ENCODE measurements at places on chromosomes 7 and 10.

GRCh38 chr10:92640107-92640506 is 47.2 kb downstream of the KIF11 start:
- DNase-seq, result no peak

DNA sequence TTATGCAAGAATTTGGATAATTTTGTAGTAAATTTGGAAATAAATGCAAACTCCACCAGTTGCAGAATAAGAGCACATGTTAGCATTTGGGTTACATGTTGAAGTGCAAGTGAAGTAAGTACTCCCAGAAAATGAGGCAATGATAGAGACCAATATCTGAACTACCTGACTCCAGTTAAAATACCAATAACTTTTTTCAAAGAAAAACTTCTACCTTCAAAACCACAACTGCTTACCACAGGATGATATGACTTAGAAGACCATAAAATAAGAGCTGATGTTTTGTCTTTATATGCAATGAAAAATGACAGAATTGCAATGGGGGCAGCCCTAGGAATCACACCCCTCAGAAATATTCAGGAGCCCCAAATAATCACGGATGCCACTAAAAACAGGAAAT is 561.6 kb upstream of the TEX47 start:
- DNase-seq, result no peak

GRCh38 chr10:4051641-4052151 is 266.7 kb upstream of the KLF6 start:
- no peak for DNase-seq

DNA sequence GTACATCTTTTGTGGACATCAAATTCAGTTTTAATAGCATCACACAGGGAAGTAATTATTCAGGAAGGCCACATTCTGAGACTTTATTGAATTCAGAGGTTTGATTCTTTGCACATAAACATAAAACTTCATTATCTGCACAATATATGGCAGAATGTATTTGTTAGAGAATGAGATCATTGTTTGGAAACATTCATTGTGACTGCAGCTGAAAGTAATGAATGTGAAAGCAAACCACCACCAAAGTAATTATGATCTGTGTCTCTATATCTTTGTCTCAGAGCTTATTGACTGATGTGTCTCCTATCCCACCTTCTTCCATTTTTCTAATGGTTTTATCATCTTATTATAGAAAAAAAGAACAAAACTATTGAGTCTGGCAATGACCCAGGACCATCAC is 340.9 kb upstream of the PCDH15 start:
- no peak for DNase-seq

- DNase-seq, result no peak
Observed at GRCh38 chr10:108439397-108439796, 1274.9 kb upstream of the SORCS1 start.

DNA sequence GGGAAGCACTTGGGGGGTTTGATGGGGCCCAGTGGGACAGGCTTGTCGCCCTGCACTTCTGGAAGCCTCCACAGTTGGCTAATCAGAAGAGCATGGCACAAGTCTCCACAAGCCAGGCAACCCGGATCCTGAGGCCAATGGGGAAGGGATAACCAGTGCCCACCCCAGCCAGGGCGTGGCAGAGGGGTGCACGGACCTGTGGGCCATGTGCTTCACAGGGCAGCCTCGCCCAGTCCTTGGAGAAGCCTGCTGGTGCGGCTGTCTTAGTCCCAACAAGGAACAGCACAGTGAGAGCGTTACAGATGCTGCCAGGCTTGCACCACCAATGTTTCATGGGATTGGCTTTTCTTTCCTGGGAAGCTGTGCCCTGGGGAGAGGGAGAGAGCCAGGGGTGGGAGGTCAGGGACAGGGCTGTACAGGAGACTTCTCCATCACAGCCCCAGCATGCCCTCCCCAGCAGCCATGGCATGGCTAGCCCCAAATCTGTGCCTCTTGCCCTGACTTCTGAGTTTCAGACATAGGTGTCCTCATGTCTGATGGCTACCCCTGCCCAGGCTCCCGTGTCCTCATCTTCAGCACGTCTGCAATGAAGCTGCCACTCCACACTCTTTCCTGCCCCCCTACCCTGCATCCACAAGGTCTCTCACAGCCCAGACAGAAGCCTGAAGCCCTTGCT is 116.0 kb downstream of the PTPN20 start:
- DNase-seq, result peak; percentile 41

DNA sequence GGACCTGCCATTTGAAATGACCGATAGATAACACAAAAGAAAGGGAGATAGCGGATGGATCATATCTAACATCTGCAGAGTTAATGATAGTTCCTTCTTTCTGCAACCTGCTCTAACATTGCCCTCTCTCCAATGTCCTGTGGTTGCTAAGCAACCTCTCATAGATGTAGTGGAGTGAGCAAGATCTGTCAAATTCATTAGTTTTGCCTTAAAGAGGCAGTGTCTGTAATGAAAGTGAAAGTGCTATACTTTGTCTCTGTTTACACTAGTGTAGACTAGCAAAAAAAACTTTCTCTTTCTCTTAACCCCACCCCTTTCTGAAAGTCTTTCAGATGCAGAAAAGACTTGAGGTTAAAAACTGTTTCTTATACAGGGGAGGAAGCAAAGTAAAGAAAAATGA is 1196.9 kb downstream of the SORCS3 start:
- no peak for DNase-seq

GRCh38 chr7:129773328-129773731 is 161.8 kb downstream of the NRF1 start:
- DNase-seq, result no peak

DNA sequence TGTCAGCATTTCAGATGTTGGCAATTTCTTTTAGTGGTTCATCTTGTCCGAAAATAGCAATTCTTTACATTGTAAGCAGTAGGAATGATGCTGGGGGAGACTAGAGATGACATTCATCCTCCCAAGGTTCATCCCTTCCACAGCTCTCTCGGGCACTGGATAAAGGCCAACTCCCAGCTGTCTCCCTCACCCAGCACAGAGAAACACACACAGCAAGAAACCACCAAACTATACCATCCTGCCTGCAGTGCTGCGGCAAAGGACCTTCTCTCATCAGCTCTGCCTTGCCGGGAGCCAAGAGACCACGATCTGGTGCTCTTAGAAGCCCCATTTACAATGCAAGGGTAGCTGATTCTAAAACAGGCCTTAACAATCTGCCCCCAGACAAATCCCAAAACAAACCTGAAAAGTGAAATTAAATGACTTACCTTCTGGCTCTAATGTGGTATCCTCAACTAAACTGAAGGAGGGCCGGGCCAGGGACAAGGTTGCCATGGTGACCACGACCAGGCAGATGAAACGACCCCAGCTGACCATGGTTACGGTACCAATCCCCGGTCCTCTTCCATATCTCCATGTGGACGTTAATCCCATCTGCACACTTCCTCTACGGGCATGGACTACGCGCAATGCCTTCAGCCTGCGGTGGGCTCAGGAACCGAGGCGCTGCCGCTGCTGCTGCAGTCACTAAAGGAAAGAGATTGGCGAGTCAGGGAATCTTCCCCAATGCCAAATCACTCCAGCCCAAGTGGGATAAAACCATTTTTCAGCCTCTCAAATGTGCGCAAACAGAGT is 4.8 kb downstream of the FGFR2 start:
- DNase-seq, result no peak

- no peak for DNase-seq
Observed at GRCh38 chr7:129843365-129843898, 109.3 kb downstream of the UBE2H start.

- DNase-seq, result peak; percentile 58
Observed at GRCh38 chr10:100436255-100436654, 26.6 kb upstream of the WNT8B start.

DNA sequence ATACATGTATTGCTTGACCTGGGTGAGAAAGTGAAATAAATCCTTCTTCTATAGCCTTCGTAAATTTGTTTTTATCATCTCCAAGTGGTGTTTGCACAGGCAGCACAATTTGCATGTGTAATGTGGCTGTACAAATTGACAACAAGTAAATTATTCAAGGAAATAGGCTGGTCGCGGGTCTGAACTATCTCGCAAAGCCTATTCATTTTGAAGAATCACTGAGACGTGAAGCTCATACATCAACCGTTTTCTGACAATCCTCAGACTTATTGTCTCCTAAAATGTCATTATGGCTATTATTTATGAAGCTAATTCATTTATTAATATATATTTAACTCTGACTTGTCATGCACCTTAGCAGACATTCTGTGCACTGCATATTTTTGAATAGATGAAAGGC is 16.2 kb upstream of the FAM204A start:
- DNase-seq, result no peak

DNA sequence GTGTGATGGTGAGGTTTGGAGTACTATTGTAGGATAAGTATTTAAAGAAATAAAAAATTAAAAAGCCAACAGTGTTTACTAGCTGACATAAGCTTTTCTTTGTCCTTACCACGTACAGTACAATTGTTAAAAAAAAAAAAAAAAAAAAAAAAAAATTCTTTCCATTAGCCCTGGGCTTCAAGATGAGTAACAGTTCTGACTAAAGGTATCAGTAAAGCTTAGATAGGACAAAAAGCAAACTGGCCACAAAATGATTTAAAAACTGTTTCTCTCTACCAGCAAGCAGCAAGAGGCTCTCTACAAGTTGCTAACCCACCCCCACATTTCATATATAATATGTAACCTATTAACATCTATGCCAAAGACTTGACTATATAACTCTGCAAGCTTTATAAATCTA is 17.5 kb downstream of the HYCC1 start:
- DNase-seq, result no peak

DNA sequence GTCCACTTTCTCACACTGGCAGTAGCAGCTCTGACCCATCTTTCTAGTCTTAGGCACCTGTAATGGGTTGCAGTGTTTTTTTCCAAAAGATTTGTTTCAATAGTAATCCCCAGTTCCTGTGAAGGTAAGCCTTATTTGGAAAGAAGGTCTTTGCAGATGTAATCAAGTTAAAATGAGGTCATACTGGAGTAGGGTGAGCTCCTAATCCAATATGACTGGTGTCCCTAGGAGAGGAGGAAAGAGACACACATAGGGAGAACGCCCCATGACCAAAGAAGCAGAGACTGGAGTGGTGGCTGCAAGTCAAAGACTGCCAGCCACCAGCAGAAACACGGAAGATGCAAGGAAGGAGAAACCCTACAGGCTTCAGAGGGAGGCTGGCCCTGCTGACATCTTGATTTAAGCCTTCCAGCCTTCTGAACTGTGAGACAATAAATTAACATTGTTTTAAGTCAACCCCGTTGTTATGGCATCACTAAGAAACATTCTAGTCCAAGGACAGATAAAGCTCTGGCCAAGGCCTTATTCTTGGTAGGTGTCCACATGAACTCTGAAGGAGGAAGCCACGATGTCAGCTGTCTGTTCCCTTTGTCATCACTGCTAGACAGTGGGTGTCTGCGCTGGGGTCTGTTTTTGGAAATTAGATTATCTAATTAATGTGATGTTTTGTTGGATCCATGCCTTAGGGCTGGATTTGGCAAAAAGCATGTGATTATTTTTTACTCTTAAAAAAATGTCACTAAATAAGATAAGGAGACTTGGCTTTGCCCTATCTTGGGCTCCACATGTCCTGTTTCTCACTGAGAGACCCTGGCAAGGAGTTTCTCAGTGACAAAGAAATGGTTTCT is 214.9 kb downstream of the KCNMA1 start:
- DNase-seq, result no peak

- no peak for DNase-seq
Observed at GRCh38 chr10:96705134-96705533, 15.2 kb downstream of the PIK3AP1 start.

GRCh38 chr10:30755441-30755953 is 125.9 kb upstream of the LYZL2 start:
- DNase-seq, result no peak

DNA sequence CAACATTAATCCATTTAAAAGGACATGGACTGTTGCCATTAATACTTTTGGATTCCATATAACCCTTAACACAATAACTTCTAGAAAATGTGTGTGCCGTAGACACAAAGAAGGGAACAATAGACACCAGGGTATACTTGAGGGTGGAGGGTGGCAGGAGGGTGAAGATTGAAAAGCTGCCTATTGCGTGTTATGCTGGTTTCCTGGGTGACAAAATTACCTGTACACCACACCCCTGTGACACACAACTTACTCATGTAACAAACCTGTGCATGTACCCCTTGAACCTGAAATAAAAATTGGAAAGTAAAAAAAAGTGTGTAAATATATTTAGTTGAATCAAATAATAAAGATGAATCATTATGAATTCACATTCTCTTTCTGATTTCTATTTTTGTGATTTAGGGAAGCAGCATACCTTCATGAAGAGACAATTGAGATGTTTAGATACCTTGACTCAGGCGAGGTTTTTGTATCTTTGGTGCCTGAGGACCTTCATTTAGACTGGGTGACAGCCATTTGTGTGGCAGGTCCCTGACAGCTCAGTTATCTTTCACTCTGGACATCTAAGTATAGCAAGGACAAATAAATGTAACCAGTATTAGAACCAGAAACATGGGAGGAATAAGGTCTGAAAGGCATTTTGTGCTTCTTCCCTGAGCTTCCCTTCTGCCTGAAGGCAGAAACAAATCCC is 28.7 kb downstream of the GIMAP8 start:
- no peak for DNase-seq

DNA sequence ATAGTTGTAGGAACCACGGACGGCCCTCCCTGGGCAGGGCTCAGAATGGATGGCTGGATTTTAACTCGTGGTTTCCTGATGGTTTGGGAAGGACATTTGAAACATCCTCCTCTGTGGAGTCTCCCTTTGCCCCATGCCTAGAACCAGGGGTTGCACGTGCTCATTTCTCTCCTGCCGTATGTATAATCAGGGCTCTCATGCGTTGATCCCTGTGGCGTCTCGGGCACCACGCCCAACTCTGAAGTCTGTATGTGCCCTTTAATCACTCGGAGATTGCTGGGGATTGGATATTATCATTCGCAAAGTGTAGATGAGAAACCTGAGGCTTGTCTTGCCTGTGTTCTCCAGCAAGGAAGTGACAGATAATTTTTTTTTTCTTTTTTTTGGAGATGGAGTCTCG is 257.1 kb downstream of the CAMK1D start:
- DNase-seq, result no peak

DNA sequence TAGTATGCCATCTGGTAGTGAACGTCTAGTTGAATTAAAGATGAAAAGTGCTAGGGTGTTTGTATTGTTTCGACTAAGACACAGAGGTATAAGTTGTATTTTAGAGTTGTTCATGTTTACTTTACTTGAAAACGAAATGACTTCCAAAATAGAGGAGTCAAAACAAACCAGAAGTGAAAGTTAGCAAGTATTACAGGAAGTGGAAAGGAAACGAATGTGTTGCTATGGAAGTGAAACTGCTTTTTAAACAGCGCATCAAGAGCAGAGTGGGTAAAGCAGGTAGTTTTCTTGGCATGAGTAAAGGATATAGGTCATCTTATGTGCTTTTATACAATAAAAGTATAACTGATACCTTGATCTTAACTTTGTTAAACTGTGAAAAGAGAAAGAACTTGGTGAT is 20.0 kb upstream of the GALNTL5 start:
- DNase-seq, result no peak

DNA sequence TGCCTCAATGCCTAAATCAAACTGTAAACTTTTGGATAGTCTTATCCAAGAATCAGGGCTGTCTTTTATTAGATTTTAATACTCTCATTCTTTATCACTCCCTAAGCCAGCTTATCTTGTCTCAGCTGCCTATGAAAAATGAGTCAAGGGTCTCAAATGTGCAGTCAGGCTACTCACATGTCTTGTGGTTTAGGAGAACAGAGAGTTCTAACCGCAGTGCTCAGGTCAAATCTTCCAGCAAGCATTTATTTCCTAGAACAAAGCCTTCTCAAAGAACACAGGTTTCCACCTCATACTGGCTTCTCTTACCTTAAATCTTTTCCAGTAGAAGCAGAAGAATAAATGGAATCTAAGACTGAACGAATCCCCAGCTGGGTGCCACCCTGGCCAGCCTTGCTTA is 23.5 kb downstream of the HTR5A start:
- no peak for DNase-seq

- no peak for DNase-seq
Observed at GRCh38 chr7:100547872-100548271, 8.9 kb downstream of the AGFG2 start.
